ENCODE measurements at places on chromosomes 4 and X.
A peak's percentile ranks its signal among the peaks of the same experiment; 100 is the strongest.

- no peak for DNase-seq
Measured at GRCh38 chr4:39043058-39043860, 11.1 kb upstream of the TMEM156 start.

DNA sequence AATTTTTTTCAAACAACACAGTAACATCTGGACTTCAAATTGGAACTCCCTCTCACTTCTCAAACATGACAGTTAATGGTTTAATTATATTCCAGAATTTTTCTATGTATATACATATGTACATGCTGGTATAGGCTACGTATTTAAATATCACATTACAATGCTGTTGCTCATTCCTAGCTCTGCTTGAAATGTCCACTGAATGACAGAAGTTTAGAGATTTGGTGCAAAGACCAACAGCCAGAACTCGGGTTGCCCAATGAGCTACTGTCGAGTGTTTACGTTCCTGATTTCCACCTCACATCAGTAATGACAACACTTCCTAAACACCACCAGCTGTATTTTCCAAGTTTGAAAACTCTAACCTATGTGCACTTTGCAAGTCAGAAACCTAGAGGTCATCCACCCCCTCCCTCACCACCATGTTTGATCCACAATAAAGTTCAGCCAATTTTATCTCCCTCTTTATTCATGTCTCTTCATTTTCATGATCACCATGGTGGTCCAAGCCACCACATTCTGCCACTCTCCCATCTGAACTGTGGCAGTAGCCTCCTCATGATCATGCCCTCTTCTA, 49.3 kb upstream of the RPL34 start:
- no peak for DNase-seq

GRCh38 chrX:55867708-55868107, 150.2 kb downstream of the RRAGB start:
- DNase-seq: no peak

DNA sequence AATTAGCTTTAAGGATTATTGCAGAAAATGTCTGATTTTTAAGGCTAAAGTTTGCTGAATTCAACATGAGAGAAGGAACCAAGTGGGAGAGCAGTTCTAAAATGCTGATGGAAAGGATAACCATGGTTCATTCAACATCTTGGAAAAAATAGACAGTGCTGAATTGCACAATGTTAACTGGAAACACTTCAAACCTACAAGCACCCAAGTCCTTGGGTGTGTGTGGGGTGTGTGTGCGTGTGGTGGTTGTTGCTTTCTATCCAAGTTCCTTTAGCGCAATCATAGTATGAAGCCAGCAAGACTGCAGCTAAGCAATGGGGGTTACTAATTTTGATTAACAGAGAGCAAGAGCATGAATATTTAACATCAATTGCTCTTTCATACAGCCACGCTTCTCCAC, 29.3 kb upstream of the SCOC start:
- no peak for DNase-seq

- no peak for DNase-seq
Measured at GRCh38 chr4:120065974-120066516, 603 bp downstream of the MAD2L1 start.

- DNase-seq: no peak
Measured at GRCh38 chrX:34112459-34112858, 19.7 kb downstream of the FAM47A start.

- DNase-seq: peak; percentile 55
Measured at GRCh38 chr4:2671267-2671895, 84.8 kb downstream of the TNIP2 start.

DNA sequence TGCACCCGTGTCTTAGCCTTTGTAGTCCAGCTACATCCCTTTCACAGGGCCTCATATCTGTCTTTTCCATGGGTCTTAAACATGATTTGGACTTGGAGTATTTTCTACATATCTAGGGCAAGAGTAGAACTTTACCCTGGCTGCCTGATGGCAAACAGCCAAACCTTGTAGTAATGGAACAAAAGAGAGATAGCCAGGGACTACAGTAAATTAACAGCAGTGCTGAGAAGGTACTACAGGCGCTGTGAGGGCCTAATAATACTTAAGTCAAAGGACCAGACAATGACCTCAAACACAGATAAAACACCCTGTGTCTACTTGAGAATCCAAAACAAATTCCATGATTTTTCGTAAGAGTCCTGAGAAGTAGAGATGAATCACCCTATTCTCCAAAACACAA, 111.0 kb upstream of the WDR17 start:
- DNase-seq: no peak

DNA sequence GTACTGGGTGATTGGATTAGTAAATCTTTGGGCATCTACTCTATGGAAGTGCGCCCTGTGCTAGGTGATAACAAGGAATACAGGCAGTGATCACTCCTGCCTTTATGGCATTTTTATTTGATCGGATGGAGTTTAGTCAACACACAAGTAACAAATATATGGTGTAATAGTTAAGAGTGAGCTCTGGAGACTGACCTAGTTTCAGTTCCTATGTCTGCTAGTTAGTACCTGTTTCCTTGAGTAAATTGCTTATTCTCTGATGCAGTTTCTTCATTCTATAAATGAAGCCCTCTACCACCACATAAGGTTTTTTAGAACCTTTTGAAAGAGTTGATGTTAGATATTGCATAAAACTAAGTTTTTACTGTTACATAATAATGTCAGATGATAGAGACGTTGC, 134.6 kb downstream of the KDM6A start:
- DNase-seq: no peak

GRCh38 chrX:71420686-71421085, 54.5 kb downstream of the TAF1 start:
- DNase-seq: no peak

- peak; percentile 70 for DNase-seq
Measured at GRCh38 chrX:110412971-110413726, 54.5 kb downstream of the RTL9 start.

- DNase-seq: no peak
Measured at GRCh38 chr4:88823058-88823919, 125.7 kb upstream of the NAP1L5 start.

- no peak for DNase-seq
Measured at GRCh38 chr4:110211007-110211769, 12.8 kb upstream of the ELOVL6 start.

DNA sequence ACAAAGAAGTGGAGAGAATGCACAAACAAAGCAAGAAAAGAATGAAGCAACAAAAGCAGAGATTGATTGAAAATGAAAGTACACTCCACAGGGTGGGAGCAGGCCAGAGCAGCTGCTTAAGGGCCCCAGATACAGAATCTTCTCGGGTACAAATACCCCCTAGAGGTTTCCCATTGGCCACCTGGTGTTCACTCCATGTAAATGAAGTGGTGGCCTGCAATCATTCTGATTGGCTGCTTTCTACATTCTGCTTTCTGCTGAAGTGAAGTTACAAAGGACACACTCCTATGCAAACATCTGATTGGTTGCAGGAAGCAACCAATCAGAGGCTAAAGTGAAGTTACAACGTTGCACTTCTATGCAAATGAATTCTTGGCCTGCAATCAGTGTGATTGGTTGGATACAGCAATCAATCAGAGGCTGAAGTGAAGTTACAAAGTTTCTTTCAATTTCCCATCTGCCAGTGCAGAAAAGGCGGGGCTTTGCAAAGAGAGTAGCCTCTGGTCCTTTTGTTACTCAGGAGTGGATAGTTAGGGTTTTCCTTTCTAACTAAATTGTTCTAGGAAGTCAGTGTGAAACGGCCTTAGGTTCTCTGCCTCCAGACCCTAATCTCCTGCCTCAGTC, 19.0 kb upstream of the GPC4 start:
- DNase-seq: no peak

- no peak for DNase-seq
Measured at GRCh38 chr4:118774989-118775388, 60.9 kb downstream of the SEC24D start.

- DNase-seq: no peak
Measured at GRCh38 chr4:103036169-103036568, 16.7 kb upstream of the SLC9B1 start.
